Aorta (tissue), 5 donors: ENCODE measurements at places on chromosomes 2 and 18. TPM values are rescaled to one million over a fixed set of nuclear protein-coding genes. Genes with fewer than 3 reads are reported as not detected.

- H3K27me3 ChIP-seq, result no peaks in the 10 kb centered on the region
- no peak overlapping the region for H3K4me3 ChIP-seq
- DNase-seq, result no peak
- H3K4me1 ChIP-seq, result no peaks in the 10 kb centered on the region
- H3K27ac ChIP-seq, result no peak overlapping the region
- H3K36me3 ChIP-seq, result no peaks in the 10 kb centered on the region
Observed at GRCh38 chr2:191670076-191670475, 7.9 kb upstream of the NABP1 start.

DNA sequence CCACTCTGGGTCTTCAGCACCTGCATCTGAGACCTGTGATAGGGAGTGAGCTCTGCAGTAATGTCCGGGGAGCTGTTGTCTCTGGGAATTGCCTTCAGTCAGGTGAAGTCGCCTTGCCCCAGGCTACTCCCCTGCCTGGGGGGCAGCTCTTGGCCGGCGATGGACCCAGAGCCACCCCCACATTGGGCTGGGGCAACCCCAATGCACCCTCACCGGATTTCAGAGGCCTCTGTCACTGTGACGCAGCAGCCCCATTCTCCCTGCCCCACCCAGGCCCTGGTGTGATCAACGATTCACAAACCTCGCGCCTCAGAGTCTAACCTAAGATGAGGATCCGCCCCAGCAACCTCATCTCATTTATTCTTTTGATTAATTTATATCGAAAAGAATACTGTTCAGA is 303.6 kb downstream of the NDUFA10 start:
- H3K4me1 ChIP-seq, result no peaks in the 10 kb centered on the region
- H3K27ac ChIP-seq, result no peak overlapping the region
- no peaks in the 10 kb centered on the region for H3K27me3 ChIP-seq
- no peaks in the 10 kb centered on the region for H3K36me3 ChIP-seq
- no peak overlapping the region for H3K4me3 ChIP-seq

DNA sequence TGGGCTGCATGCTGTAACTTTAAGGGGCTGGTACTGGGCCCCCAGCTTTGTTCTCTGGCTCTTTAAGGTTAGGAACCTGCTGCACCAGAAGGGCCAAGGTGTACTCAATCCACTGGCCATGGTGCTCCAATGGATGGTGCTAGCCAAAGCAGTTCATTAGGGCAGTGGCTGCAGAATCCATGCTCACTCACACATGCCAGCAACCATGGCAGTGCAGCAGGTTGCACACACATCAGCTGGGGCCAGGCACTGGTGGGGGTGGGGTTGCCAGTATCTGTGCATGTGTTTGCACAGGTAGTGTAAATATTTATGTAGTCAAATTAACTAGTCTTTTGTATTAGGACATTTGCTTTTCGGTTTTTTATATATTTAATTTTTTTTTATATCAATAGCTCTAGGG is 228.3 kb upstream of the EPC2 start:
- no peaks in the 10 kb centered on the region for H3K4me1 ChIP-seq
- H3K27ac ChIP-seq, result no peak overlapping the region
- no peaks in the 10 kb centered on the region for H3K27me3 ChIP-seq
- no peak for DNase-seq
- H3K36me3 ChIP-seq, result no peaks in the 10 kb centered on the region

GRCh38 chr2:7992612-7993602 is 688.9 kb upstream of the ID2 start:
- no peak for DNase-seq
- H3K27ac ChIP-seq, result no peak overlapping the region
- H3K27me3 ChIP-seq, result no peaks in the 10 kb centered on the region
- no peaks in the 10 kb centered on the region for H3K36me3 ChIP-seq
- no peak overlapping the region for H3K4me3 ChIP-seq

The IL1R1 gene
- 155 TPM for total RNA-seq

The SLC23A3 gene
- total RNA-seq, result 7.3 TPM

GRCh38 chr2:33521791-33522281 is 45.4 kb downstream of the RASGRP3 start:
- H3K36me3 ChIP-seq, result no peaks in the 10 kb centered on the region
- peak overlapping the region; percentile 13 for H3K4me3 ChIP-seq
- no peaks in the 10 kb centered on the region for H3K27me3 ChIP-seq
- H3K4me1 ChIP-seq, result peaks cover 4% of the 10 kb centered on the region
- no peak overlapping the region for H3K27ac ChIP-seq
- no peak for DNase-seq

GRCh38 chr2:77013457-77013856 is 508.7 kb downstream of the LRRTM4 start:
- no peak for DNase-seq
- H3K27ac ChIP-seq, result no peak overlapping the region
- no peaks in the 10 kb centered on the region for H3K36me3 ChIP-seq
- H3K4me3 ChIP-seq, result no peak overlapping the region

- no peaks in the 10 kb centered on the region for H3K36me3 ChIP-seq
- DNase-seq, result no peak
- H3K4me3 ChIP-seq, result no peak overlapping the region
- H3K27me3 ChIP-seq, result no peaks in the 10 kb centered on the region
- no peak overlapping the region for H3K27ac ChIP-seq
Observed at GRCh38 chr18:9454061-9454703, 21.1 kb upstream of the RALBP1 start.

DNA sequence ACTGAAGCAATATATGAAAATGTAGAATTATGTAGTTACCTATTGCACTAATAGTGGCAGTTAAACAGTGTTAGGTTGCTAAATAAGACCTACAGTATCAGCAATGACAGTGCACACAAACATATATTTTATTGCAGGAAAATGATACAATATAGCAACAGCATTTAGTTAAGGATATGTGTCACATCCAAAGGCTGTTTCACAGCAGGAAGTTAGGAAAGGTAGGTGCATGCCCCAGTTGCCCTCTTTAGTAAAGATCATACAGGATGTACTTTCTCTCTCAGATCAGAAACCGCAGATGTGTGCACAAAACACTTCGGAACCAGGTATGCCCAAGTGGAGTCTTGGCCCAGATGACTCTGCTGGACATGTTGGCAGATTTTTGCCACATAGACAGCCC is 444.1 kb downstream of the XIRP2 start:
- no peak overlapping the region for H3K27ac ChIP-seq
- no peaks in the 10 kb centered on the region for H3K4me1 ChIP-seq
- no peaks in the 10 kb centered on the region for H3K36me3 ChIP-seq
- no peaks in the 10 kb centered on the region for H3K27me3 ChIP-seq
- DNase-seq, result no peak
- H3K4me3 ChIP-seq, result no peak overlapping the region

The MYOM1 gene
- total RNA-seq, result 26.3 TPM

DNA sequence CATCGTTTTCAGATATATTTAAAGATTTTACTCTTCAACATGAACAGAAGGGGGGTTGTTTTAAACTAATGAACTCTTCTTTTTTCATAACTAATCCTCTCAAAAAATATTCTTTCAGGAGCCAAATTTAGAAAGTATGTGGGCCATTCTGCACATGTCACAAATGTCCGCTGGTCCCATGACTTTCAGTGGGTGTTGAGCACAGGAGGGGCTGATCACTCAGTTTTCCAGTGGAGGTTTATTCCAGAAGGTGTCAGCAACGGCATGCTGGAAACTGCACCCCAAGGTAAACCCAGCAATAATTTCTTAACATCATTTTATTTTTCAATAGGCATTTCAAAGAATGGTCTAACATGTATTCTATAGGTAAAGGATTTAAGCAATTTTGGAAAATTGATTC is 136.0 kb downstream of the EML6 start:
- DNase-seq, result no peak
- H3K27me3 ChIP-seq, result no peaks in the 10 kb centered on the region
- H3K4me1 ChIP-seq, result no peaks in the 10 kb centered on the region
- no peak overlapping the region for H3K27ac ChIP-seq

- H3K4me1 ChIP-seq, result no peaks in the 10 kb centered on the region
- H3K36me3 ChIP-seq, result no peaks in the 10 kb centered on the region
- DNase-seq, result no peak
- H3K4me3 ChIP-seq, result no peak overlapping the region
Observed at GRCh38 chr2:13758412-13758811, 874.1 kb upstream of the LRATD1 start.

The FOXD4L1 gene
- 0.27 TPM for total RNA-seq

The WNT10A gene
- not detected for total RNA-seq

DNA sequence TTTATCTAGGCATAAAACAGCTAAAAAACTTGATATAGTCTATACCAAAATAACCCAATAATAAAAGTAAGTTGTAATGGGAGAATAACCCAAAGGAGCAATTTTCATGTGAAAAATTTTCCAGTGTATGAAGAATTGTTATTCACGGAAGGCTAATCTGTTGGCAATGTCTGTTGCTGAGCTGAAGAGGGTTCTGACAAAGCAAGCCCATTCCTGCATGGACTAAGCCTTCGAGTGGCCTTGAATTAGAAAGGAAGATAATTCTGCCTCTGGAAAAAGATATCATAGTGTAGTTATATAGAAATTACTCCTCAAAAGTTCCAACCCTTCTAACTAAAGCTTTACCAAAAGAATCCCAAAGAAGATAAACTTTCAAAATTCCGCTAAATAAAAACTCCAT is 101.5 kb downstream of the MAP2 start:
- H3K36me3 ChIP-seq, result no peaks in the 10 kb centered on the region
- H3K27ac ChIP-seq, result peak overlapping the region; percentile 88
- no peak overlapping the region for H3K4me3 ChIP-seq
- DNase-seq, result no peak

GRCh38 chr2:441258-442022 is 153.5 kb upstream of the ALKAL2 start:
- H3K4me1 ChIP-seq, result no peaks in the 10 kb centered on the region
- no peak for DNase-seq
- H3K36me3 ChIP-seq, result no peaks in the 10 kb centered on the region
- H3K4me3 ChIP-seq, result no peak overlapping the region

GRCh38 chr2:84939426-84940087 is 31.4 kb upstream of the KCMF1 start:
- no peaks in the 10 kb centered on the region for H3K4me1 ChIP-seq
- no peaks in the 10 kb centered on the region for H3K27me3 ChIP-seq
- no peak overlapping the region for H3K27ac ChIP-seq
- no peak overlapping the region for H3K4me3 ChIP-seq
- DNase-seq, result no peak
- H3K36me3 ChIP-seq, result no peaks in the 10 kb centered on the region

- no peak overlapping the region for H3K4me3 ChIP-seq
- no peaks in the 10 kb centered on the region for H3K36me3 ChIP-seq
- H3K27ac ChIP-seq, result no peak overlapping the region
- H3K27me3 ChIP-seq, result no peaks in the 10 kb centered on the region
- H3K4me1 ChIP-seq, result no peaks in the 10 kb centered on the region
Observed at GRCh38 chr2:2805263-2805662, 474.2 kb upstream of the MYT1L start.

- H3K27me3 ChIP-seq, result no peaks in the 10 kb centered on the region
- no peaks in the 10 kb centered on the region for H3K36me3 ChIP-seq
- DNase-seq, result no peak
- no peak overlapping the region for H3K4me3 ChIP-seq
Observed at GRCh38 chr18:23963443-23964165, 51.0 kb upstream of the TTC39C start.

The CCT7 gene
- total RNA-seq, result 128 TPM

GRCh38 chr2:27715318-27716210 is 51.9 kb downstream of the SLC4A1AP start:
- DNase-seq, result peak; percentile 93
- peak overlapping the region; percentile 4 for H3K4me3 ChIP-seq
- peak overlapping the region; percentile 91 for H3K27ac ChIP-seq
- H3K4me1 ChIP-seq, result peaks cover 10% of the 10 kb centered on the region
- H3K36me3 ChIP-seq, result no peaks in the 10 kb centered on the region

The BIRC6 gene
- 102 TPM for total RNA-seq

The IGFBP5 gene
- 808 TPM for total RNA-seq

DNA sequence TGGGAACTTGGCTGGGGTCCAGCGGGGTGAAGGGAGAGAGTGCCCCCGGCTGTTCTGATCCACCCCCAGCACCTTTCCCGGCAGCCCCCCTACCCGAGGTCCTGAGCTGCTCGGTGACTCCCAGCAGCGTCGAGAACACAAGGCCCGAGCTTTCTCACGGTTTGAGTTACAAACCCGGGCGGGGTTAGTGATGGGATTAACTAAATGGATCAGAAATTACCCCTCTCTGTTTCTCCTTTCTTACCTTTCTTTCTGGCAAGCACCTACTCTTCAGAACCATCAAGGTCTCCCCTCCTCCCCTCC is 139.4 kb upstream of the GPC1 start:
- no peaks in the 10 kb centered on the region for H3K36me3 ChIP-seq
- H3K27ac ChIP-seq, result no peak overlapping the region
- no peak for DNase-seq
- H3K27me3 ChIP-seq, result no peaks in the 10 kb centered on the region
- no peaks in the 10 kb centered on the region for H3K4me1 ChIP-seq
- no peak overlapping the region for H3K4me3 ChIP-seq

GRCh38 chr2:209579230-209579749 is 155.4 kb downstream of the MAP2 start:
- H3K4me1 ChIP-seq, result no peaks in the 10 kb centered on the region
- no peak overlapping the region for H3K4me3 ChIP-seq
- DNase-seq, result no peak

DNA sequence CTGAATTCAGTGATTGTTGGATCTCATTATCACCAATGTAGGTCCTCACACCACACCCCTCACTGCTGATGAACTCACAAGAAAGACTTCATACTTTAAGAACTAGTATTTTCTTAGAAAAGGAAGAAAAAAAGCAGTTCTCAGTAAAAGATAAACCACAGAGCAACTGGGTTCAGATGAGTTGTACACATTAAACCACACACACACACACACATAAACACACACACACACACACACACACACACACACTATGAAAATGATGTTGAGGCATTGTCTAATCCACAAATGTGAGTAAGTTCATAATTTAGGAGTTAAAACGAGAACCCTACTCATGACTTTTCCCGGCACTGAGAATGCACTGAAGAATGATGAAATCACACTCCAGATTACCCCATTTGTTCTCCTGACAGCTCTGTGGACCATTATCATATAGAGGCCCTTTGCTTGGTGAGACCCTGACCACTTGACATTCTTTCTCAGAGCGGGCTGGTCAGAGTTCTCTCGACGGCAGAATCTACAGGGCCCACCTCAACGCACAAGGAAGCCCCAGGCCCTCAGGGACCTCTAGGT is 106.2 kb downstream of the BCL2 start:
- no peaks in the 10 kb centered on the region for H3K36me3 ChIP-seq
- no peak overlapping the region for H3K4me3 ChIP-seq
- no peaks in the 10 kb centered on the region for H3K4me1 ChIP-seq
- no peak for DNase-seq

GRCh38 chr2:21042958-21043743 is 722 bp downstream of the APOB start:
- peak; percentile 70 for DNase-seq
- H3K4me1 ChIP-seq, result no peaks in the 10 kb centered on the region
- peak overlapping the region; percentile 31 for H3K27ac ChIP-seq
- no peak overlapping the region for H3K4me3 ChIP-seq
- no peaks in the 10 kb centered on the region for H3K27me3 ChIP-seq
